NCI-H526 treated with DMSO at 0.1 percent for 48 hours (cell line): ENCODE measurements at places on chromosomes 5 and 9.
A peak's percentile ranks its signal among the peaks of the same experiment; 100 is the strongest.

DNA sequence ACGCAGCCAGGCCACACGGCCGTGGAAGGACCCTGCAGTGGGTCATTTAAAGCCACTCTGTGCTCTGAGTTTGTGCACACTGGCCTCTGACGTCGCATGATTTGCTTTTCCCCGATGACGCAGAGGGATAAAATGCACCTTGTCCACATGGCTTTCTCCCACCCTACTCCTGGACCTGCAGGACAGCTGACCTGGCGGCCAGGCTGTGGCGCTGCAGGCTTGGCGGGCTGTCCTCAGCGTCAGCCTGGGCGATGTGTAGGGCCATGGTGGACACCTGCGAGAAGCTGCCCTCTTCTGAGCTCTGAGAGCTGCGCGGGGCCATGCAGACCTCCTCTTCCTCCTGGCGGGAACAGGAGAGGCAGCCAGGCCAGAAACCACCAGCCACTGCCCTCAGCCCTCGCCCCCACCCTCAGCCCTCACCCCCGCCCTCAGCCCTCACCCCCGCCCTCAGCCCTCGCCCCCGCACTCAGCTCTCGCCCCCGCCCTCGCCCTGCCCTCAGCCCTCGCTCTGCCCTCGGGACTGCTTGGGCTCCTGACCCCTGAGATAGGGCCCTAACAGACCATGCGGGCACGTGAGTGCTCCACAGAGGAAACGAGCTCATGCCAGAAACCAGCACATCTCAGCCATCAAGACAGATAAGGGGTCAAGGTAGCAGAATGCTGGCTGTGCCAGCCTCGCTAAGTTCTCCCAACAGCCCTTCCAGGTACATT, 20.0 kb upstream of the SCGB3A1 start:
- no peak for DNase-seq

DNA sequence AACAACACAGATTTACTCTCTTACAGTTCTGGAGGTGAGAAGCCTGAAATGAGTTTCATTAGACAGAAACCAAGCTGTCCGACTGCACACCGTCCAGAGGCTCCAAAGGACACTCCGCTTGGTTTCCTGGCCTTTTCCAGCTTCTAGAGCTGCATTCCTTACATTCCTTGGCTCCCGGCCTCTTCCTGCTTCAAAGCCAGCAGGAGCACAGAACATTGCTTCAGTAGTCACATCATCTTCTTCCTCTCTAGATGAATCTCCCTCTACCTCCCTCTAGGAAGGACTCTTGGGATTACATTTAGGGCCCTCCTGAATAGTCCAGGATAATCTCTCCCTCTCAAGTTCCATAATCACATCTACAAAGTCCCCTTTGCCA, 213.3 kb downstream of the CDK5RAP2 start:
- no peak for DNase-seq

DNA sequence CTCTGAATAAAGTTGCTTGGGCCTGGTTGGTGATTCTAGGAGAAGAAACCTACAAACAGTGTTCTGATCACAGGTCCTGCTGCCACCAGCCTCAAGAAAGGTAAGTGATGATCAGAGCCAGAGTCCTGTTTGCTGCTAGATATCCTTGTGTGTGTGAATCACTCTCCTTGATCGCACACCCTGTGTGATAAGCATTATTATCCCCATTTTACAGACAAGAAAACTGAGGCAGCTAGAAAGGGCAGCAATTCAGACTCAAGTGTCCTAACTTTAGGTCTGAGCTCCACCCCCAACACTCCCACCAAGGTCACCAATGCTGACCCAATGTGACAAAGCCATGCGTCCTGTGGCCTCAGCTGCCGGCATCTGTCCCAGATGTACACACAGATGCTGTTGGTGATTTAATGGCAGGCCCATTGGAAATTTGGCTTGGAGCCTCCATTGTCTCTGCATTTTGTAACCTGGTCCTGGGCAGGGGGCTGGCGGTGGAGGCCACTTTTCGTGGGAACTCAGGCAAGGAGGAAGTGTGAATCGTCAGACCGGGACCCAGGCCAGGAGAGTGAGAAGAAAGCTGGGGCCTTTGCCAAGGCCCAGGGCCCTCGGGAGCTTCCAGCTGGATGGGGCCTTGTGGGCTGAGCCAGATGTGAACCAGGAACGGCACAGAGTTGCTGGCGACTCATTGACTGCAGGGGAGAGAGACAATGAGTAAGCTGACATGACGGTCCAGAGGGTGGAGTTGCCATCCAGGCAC, 29.8 kb upstream of the GGTA1 start:
- DNase-seq = no peak

DNA sequence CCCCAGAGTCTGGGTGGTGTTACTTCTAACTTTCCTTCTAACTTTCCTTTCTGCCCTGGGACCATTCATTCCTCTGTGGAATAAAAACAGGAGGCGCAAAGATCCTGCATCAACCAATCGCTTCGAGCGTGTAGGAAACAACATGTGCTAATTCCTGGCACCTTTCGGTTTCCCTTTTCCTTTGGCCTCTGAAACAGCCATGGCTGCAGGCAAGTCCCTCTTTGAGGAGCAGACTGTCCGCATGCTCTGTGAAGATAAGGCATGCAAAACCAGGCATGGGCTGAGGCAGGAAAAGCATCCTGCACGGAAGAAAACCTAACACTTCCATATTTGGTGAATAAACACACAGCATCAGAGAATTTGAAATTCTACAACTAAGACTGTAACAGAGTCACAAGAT, 128.3 kb downstream of the HSD17B3 start:
- DNase-seq = no peak

- DNase-seq = no peak
Observed at GRCh38 chr5:82789095-82789494, 288.1 kb downstream of the TMEM167A start.

GRCh38 chr5:142275496-142275895, 49.3 kb downstream of the SPRY4 start:
- no peak for DNase-seq

GRCh38 chr5:31632460-31632859, 6.5 kb upstream of the PDZD2 start:
- DNase-seq = no peak

- DNase-seq = peak; percentile 33
Observed at GRCh38 chr5:21058289-21058688, 1070.3 kb upstream of the CDH18 start.

- DNase-seq = no peak
Observed at GRCh38 chr9:137158625-137159024, 11.2 kb downstream of the LRRC26 start.

- no peak for DNase-seq
Observed at GRCh38 chr5:178483620-178484019, 106.6 kb downstream of the COL23A1 start.
